ENCODE measurements at places on chromosomes 13 and 19.
A peak's percentile ranks its signal among the peaks of the same experiment; 100 is the strongest.

DNA sequence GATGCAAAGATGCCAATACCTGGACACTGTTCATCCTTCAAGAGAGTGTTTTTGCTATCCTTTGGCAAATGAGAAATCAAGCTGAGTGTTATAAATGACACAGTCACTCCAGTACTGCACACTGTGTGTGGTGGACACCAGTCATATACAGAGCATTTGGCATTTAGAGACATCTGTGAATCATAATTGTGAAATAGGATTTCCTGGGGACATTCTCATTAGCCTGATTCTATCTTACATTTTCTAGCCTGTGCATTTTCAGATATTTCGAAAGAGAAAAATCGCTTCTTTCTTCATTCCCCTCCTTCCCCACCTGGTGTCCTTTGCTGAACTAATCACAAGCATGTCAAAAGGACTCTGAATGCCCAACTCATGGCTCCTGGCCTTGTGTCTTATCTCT is 781.0 kb upstream of the ARGLU1 start:
- no peak for DNase-seq

- DNase-seq: peak; percentile 17
Measured at GRCh38 chr13:91115776-91116175, 231.7 kb upstream of the MIR17HG start.

GRCh38 chr19:32631381-32631780 is 43.6 kb downstream of the ANKRD27 start:
- DNase-seq: no peak

- no peak for DNase-seq
Measured at GRCh38 chr13:82729401-82729800, 1152.9 kb downstream of the SLITRK1 start.

DNA sequence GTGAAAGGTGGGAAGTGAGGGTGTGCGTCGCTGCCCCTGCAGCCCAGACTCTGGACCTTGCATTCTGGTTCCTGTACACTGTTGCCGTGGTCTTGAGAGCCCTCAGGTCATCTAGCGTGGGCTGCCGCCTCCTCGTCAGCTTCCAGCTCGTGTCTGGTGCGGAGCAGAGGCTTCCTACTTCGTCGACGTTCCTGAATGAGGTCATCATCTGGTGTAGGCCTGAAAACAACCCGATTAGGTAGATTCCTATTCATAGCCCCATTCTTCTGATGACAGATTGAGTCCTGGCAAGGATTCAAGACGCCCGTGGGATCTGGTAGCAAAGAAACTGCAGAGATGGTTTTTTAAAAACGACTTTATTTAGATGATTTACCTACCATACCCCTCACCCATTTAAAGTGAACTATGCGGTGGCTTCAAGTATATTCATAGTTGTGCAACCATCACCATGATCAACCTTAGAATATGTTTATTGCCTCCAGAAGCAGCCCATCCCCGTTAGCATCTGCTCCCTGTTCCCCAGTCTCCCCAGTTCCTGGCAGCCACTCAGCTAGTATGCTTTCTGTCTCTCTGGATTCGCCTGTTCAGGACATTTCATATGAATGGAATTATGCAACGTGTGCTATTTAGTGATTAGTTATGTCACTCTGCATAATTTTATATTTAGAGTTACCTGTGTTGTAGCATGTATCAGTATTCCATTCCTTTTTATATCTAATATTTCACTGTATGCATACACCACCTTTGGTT is 13.8 kb downstream of the NAXD start:
- no peak for DNase-seq

GRCh38 chr19:10694706-10695307 is 6.4 kb upstream of the QTRT1 start:
- DNase-seq: no peak

- peak; percentile 89 for DNase-seq
Measured at GRCh38 chr19:7242601-7243258, 51.5 kb downstream of the INSR start.
